ENCODE measurements at places on chromosomes 16 and 17.

GRCh38 chr17:33680472-33680871, 387.4 kb upstream of the ASIC2 start:
- no peak for DNase-seq

DNA sequence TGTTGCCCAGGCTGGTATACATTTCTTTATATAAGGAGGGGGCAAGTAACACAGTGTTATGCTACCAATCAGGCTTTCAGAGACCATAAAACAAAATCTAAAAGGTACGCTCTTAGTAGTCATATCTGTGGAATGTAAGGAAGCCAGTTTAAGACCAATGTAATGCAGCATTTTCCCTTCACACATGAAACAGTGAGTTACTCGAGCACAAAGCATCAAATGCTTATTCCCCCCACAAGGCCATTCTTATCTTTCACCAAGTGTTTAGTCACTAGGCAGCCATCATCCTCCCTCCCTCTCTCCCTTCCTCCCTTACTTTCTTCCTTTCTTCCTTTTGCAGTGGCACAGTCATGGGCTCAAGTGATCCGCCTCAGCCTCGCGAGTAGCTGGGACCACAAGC, 12.8 kb downstream of the HMOX2 start:
- no peak for DNase-seq

GRCh38 chr17:27616414-27616813, 14.6 kb upstream of the LGALS9 start:
- DNase-seq: no peak

DNA sequence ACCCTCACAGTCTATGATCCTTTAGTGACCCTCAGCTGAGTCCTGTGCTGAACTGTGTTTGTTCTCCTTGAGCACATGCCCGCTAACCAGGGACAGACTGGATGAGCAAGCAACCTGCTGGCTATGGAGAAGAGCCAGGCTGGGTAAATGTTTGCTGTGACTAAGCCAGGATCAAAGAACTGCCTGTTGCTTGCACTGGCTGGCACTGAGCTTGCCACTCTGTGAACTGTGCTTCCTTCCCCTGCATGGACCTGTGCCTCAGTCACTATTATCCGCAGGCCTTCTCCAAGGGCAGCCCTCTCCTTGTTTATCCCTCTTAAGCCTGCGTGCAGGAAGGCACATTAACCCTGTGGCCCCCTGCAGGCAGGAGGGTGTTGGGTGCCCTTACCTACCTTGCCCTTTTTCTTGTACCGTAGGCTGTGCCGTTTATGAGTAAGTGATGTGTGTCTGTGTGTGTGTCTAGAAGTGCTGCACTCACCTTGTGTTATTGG, 7.4 kb downstream of the PNPO start:
- DNase-seq: peak; percentile 38

DNA sequence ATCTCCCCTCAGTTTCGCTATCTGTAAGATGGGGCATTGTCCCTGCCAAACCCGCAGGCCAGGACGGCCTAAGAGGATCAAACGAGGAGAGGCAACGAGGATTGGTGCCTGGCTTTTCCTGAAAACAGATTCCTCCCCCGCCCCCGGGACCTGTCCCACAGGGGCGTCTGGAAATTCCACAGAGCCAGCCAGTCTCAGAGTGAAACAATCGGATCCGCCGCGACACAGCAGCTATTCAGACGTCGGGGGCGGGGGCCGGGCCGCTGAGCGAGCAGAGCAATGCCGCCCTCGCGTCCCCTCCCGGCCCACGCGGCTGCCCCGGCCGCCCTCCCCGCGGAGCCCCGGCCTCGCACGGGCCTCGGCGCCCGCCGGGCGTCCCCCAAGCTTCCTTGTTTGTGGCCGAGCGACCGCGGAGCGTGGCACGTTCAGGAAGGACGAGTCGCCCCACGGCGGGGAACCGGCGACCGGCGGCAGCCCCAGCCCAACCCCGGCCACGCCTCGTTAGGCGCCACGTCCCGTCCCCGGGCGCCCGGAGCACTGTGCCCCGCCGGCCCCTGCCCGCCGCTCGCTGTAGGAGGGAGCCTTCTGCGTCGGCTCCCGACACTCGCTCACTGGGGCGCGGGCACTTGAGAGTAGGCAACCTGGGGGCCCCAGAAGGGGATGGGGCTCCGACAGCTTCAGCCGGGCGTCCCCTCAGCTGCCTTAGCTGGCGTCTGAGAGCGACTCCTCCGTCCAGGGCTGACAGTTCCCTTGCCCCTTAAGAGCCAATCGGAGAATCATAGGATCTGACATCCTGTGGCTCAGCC, 29.6 kb upstream of the PHOSPHO1 start:
- peak; percentile 79 for DNase-seq

GRCh38 chr17:76593384-76593826, 7.7 kb upstream of the ST6GALNAC2 start:
- no peak for DNase-seq

- DNase-seq: peak; percentile 69
Measured at GRCh38 chr17:1736348-1737281, 6.1 kb upstream of the SERPINF2 start.

- DNase-seq: no peak
Measured at GRCh38 chr16:67242138-67242730, 5.0 kb downstream of the FHOD1 start.

DNA sequence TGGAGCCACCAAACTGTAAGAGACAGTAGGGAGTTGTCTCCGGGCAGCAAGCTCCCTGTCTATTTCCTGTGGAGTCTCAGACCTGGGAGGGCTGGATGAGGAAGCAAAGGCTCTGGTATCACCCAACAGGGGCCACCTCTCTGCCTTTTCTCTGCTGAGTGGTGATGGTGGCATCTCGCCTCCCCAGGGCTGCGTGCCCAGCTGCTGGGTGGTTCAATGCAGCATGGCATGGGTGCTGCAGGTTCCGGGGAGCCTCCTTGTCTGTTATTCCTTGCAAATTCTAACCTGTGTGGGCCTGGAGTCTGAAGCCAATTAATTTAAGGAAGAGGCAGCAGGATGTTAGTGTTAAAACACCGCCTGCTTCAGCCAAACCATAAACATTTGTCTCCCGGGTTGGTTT, 78.2 kb downstream of the CCDC182 start:
- DNase-seq: no peak

DNA sequence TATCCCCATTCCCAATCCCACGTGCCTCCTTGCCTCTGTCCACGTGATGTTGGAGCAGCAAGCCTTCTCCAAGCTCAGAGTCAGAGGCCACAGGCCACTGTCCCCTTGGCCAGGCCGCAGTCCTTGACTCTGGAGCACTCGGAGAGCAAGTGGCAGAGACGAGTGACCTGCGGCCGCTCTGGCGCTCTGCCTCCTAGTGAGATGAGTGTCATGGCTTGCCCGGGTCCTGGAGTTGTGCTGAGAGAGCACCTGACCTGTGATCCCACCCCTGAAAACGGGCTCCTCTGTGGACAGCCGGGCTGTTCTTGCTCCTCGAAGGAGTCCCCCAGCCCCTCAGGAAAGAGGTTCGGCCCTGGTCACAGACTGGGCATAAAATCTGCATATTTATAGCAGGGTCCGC, 10.0 kb upstream of the FASN start:
- DNase-seq: no peak

GRCh38 chr17:30278032-30278431, 13.7 kb downstream of the BLMH start:
- DNase-seq: peak; percentile 51

- DNase-seq: peak; percentile 84
Measured at GRCh38 chr17:76506408-76507345, 5.5 kb upstream of the RHBDF2 start.

DNA sequence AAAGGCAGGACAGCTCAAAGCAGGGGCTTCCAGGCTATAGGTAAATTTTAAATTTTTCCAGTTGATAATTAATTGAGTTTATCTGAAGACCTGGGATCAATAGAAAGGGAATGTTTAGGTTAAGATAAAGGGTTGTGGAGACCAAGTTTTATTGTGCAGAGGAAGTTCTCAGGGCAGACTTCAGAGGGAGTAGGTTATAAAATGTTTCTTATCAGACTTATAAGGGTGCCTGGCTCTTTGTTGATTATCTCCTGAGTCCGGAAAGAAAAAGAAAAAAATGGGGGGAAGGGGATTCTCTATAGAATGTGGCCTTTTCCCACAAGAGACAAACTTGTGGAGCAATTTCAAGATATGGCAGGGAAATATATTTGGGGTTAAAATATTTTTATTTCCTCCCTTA, 15.9 kb downstream of the SLC46A1 start:
- no peak for DNase-seq

GRCh38 chr17:77440560-77440981, 299.8 kb downstream of the SEC14L1 start:
- DNase-seq: peak; percentile 27

GRCh38 chr17:51813140-51813783, 345.3 kb downstream of the CA10 start:
- no peak for DNase-seq

- DNase-seq: no peak
Measured at GRCh38 chr17:7056386-7056785, 12.5 kb upstream of the SLC16A11 start.

- DNase-seq: no peak
Measured at GRCh38 chr16:82695806-82696205, 69.0 kb downstream of the CDH13 start.

DNA sequence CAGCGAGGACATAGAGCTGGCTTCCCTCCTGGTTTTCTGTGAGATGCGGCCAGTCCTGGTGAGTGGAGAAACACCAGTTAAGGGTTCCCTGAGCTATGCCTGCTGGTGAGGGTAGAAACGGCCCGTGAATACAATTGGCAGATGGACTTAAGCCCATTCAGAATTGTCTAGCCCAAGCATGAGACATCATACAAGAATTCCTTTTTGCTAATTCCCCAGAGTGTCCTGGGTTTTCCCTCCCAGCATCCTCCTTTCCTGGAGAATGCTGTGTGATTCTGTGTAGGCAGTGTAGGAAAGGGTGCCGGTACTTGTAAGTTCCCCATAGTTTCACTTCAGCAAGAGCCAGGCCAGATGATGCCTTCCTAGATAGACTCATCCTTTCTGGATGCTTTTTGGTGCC, 65.1 kb downstream of the SDR42E1 start:
- DNase-seq: no peak

DNA sequence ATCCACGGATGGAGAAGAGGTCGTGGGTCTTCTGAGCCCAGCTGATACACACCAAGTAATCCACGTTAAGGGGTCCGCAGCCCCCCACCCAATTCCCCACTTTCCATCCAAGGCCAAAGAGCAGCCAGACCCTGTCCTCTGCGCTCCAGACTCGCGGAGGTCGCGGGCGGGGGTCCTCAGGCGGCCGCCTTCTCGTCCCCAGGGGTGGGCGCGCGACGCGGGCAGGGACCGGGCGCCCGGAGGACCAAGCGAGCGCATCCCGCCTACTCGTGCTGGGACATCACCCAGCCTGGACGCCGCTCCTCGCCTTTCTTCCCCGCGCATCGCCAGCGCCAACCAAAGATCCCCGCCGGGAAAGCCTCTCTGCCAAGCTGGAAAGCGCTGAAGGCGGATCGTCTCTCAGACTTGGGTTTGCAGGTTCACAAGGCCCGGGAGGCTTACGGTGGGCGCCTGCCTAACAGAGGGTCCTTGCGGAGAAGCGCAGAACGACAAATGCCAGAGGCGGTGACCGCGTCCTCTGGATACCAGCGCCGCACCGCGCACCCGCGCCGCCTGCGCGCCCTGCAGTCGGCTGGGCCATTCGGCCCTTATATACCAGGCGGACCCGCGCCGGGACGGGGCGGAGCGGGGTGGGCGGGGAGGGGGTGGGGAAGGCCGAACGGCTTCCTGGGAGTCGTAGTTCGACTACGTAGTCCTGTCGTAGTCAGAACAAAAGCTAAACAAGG, 471.6 kb downstream of the SOX9 start:
- peak; percentile 52 for DNase-seq

DNA sequence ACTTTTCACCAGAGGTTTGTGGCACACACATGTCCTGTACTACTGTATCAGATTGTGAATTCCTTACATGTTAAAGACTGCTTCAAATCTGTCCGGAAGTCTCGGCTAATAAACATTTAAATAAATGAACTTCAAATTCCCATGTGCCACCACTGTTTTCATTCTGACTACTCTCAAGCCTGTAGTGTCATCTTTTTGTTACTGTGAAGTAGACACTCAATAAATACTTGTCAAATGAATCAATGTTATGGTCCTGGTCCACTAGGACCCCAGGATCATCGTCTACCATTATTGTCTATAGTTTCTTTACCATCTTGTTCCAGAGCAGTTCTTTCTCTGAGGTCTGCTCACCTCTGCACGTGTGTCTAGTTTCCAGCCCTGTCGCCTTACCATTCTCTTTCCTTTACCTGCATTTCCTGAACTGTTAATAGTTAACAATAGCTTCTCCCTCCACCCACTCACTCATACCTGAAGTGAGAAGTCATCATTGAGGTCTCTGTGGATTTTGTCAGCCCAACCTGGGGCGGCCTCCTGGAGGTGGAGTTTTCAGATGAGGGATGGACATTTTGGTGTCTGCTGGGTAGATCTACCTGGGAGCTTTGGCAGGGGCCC, 333.0 kb downstream of the SEC14L1 start:
- no peak for DNase-seq

DNA sequence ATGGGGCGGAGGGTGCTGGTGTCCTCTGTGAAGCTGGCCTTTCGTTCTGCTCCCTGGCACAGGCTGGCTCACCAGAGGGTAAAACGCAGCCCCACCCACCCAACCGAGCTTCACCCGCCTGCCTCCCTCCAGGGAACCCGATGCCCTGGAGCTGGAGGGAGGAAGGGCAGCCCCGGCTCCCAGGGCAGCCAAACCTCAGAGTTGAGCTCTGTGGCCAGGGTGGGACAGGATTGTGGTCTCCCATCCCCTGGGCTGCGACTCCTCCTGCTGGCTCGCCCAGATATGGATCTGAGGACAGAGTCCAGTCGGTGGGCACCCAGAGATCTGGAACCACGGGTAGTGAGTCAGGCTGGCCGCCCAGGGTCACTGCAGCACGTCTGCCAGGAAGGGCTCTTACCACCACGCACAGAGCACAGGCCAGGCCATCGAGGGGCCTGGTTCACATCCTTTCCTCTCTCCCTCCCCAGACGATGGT, 42.6 kb upstream of the CHMP6 start:
- no peak for DNase-seq

- DNase-seq: no peak
Measured at GRCh38 chr17:35973333-35974260, 7.7 kb downstream of the CCL16 start.

GRCh38 chr16:66189951-66190350, 176.5 kb upstream of the CDH5 start:
- no peak for DNase-seq
